ENCODE measurements at places on chromosomes 5 and 9.

DNA sequence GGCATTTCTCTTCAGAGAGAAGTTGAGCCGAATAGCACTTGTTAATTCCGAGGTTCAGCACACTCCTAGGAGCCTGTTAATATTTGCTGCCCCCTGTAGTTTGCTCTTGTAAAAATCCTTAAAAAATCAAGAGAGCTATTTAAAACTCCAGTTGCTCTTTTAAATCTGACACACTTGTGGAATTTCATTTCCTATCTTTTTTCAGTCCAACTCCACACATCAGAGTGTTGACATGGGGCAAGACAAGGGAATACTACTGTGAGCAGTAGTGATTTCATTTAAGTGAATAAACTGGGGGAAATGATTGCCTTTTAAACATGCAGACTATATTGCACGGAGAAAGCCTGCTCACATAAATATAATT, 1096.3 kb upstream of the DMAC1 start:
- no peak for DNase-seq

DNA sequence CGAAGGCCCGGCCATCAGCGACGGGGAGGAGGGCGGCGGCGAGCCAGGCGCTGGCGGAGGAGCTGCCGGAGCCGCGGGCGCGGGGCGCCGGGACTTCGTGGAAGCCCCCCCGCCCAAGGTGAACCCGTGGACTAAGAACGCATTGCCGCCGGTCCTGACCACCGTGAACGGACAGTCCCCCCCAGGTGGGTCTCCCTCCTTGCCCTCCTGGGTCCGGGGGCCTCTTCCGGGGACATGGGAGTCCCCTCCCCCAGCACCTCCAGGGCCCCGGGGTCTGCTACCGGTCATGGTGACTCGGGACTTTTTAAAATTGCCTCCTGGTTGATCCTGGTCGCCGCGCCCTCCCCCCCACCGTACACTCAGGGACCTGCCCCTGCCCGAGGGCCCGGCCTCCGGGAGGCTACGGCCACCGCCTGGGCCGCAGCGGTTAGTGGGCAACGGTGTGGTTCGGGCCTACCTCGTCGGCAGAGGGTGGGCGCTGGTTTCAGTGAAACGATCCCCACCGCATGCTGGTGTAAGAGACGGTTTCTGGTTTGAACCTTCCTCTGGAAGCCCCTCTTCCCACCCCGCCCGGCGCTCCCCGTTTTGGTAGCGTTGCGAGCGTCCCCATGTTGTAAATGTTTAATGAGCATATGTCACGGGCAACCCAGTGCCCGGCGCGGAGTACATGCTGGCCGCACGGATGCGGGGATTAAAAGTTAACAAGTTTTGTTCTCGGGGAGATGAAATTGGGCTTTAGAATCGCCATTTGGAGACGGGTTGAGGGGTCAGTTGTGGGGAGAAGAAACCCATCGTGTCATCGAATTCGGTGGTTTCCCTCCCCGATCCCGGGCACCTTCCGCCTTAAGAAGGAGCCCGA, 1.1 kb downstream of the LARP1 start:
- peak; percentile 22 for DNase-seq

DNA sequence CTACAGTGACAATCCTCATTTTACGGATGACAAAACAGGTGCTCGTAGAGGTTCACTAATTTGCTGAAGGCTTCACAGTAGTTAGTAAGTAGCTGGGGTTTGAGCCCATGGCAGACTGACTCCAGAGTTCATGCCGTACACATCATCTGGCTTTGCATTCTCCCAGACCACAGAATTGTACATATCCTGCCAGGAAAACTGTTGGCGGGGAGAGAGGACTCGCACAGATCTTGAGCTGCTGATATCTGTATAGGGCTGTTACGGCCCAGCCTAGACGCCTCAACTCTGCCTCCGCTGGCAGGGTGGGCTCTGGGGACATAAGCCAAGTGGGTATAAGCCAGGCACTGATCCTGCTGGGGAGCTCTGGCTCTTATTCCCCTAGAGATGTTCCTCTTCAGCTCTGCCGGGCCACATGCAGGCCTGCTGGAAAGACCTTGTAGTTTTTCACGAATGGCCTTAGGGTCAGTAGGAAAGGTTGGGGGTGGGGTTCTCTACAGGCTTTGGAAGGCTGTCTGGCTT, 16.3 kb downstream of the LARP1 start:
- DNase-seq = no peak

GRCh38 chr5:139342423-139342723, 719 bp downstream of the PAIP2 start:
- no peak for DNase-seq

GRCh38 chr5:130773813-130774212, 391.2 kb downstream of the HINT1 start:
- DNase-seq = no peak

- no peak for DNase-seq
Observed at GRCh38 chr5:59209758-59210359, 627.0 kb downstream of the RAB3C start.

DNA sequence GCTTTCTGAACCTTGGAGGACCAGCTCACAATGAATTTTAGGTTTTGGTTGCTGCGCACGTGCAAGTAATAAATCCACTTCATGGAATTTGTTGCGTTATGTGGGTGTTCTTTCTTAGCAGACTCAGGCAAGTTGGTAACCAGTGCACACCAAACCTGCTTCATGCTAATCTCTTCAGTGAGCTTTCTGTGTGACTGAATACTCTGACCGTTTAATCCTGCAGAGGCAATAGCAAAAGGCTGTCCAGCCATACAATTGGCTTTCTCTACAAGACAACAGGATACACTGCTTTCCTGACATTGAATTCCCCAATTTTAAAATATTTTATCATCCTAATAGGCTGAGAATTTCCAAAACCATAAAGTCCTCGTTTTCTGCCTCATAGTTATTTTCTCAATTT, 10.3 kb downstream of the UGT3A2 start:
- no peak for DNase-seq

- DNase-seq = no peak
Observed at GRCh38 chr5:59296317-59297264, 596.9 kb downstream of the PDE4D start.

DNA sequence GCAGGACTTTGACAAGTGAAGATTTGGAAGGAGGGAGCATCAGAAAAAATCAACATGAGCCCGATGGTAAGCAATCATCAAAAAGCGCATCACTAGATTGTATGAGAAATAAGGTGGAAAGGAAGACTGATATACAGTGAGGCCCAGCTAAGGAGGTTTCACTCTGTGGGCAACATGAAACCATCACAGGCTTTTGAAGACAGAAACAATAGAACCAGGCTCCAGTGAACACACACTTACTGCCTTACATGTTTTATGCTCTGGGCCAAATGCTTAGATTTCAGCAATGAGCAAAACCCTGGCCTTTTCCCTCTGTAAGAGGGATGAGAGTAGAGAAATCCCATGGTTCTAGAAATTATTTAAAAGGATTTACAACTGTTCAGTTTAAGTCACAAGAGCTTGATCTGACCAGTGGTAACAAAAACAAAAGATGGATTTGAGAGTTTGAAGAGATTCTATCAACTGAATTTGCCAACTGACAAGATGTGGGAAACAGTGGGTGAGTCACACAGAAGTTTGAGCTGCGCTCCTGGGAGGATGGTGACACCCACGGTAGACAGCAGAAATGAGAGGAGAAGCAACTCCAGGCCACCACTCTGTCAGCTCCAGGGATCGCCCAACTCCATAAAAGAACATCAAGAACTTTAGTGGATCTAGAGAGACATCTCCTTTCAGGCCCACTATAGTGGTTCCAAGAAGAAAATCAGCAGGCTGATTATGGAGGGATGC, 261.8 kb downstream of the MCTP1 start:
- DNase-seq = no peak

DNA sequence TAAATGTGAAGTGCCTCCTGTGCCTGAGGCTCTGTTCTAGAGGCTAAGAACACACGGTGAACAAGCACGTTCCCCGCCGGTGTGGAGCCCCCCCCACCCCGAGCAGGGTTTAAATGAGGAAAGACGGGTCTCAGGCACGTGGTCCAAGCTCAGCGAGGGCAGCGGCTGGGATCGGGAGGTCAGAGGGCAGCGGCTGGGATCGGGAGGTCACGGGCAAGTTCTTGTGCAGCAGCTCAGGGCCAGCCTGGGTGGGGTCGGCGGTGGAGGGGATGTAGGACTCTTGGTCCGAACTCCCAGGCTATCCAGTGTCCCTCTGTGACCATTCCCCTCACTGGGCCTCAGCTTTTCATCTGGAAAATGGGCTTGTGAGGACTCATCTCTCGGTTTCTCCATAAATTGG, 2.7 kb upstream of the GBGT1 start:
- DNase-seq = no peak

GRCh38 chr5:146642410-146642809, 126.4 kb upstream of the GPR151 start:
- no peak for DNase-seq

GRCh38 chr5:74396913-74397622, 243.5 kb downstream of the ENC1 start:
- DNase-seq = no peak

GRCh38 chr9:75623462-75623861, 267.0 kb upstream of the PCSK5 start:
- DNase-seq = no peak

DNA sequence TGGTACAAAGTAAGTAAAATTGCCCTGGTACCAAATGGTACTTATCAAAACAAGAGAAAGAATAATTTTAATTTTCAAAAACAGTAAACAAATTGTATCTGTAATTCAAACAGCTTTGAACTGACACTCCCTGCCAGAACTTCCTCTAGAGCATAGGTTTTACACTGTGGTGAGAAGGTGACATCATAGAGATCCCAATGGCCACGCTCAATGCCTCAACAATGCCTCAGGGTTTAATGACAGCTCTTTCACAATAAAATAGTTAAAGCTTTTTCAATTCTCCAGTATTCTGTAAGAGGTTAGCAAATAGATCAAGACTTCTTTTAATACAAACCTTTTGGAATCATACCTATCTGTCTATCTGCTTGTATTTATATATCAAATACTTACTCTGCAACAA, 437.1 kb downstream of the PRR16 start:
- no peak for DNase-seq

- no peak for DNase-seq
Observed at GRCh38 chr9:107922260-107922659, 432.7 kb upstream of the KLF4 start.

DNA sequence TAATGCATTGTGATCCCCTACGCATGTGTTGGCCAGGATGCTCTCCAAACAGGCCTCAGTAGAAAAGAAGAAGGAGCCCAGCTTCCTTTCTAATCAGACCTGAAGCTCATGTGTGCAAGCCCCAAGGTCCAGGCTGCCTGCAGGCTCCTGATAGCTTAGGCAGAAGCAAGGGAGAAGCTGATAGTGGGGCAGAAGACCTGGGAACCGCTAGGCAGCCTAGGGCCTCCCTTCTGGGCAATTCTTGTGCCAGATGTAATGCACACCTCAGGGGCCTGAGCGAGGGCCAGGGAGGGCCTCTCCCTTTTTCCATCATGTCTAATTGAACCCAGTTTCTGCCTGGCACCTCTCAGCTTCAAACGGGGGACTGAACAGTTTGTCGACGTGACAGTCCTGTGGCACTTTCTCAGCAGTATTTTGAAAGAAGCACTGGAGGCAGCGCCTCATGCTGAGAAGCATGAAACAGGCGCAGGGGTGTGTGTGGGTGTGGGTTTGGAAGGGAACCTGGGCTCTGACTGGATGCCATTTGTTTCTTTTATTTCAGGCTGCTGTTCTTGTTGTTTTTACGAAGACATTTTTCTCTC, 212.8 kb downstream of the PIK3R1 start:
- no peak for DNase-seq

- no peak for DNase-seq
Observed at GRCh38 chr9:72150127-72150526, 887 bp downstream of the GDA start.

GRCh38 chr5:15752663-15753285, 252.8 kb downstream of the FBXL7 start:
- DNase-seq = no peak

GRCh38 chr9:38047301-38048251, 21.5 kb downstream of the SHB start:
- DNase-seq = no peak

- no peak for DNase-seq
Observed at GRCh38 chr9:19154135-19154612, 26.9 kb upstream of the PLIN2 start.

DNA sequence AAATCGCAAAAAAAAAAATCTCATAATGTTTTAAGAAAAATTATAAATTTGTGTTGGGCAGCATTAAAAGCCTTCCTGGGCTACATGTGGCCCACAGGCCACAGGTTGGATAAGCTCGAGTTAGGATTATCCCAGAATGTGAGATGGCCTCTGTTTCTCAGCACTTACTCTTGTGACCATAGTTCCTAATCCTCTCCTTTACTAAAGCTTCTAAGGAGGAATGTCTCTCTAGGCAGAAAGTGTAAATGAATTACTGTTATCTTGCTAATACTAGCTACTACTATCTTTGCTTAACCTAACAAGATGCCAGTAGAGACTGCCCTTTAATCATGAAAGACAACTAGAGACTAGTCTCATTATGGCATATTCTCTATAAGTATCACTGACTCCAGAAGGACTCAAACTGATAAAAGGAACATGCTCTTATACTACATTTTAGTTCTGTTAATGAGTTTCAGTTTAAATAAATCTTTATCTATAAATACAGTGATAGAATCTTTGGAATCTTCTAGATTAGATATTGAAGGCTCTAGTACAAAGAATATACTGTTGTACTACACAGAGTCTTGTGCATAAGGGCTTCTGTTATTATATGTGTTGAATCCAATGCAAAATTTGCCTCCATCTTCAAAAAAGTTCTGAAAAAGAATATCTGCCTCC, 13.8 kb downstream of the INVS start:
- no peak for DNase-seq

DNA sequence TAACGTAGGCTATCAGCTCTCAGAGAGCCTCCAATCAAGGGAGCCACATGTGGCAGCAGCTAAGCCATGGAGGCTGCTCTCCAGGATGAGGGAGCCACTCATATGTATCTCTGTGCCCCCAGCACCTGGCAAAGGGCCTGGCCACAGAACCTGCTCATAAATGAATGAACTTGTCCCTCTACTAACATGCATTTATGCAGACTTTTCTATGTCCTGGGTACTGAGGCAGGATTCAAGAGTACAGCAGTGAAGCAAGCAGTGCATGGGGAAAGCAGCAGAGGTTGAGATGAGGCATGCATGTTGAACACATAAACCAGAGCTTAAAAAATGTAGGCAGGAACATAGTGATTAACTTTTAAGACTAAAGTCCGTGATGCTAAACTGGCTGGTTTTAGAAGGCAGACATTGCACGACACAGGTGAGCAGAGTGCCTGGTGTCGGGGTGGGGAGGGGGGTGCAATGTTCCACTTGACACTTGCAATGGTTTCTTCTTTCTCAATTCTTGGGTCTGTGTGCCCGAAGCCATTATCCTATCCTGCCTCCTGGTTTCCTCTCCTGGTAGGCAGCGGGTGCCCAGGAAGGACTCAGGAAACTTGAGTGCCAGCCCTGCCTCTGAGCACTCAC, 142.8 kb upstream of the ALDH1B1 start:
- no peak for DNase-seq

- no peak for DNase-seq
Observed at GRCh38 chr9:78688796-78689195, 391.9 kb downstream of the PSAT1 start.

DNA sequence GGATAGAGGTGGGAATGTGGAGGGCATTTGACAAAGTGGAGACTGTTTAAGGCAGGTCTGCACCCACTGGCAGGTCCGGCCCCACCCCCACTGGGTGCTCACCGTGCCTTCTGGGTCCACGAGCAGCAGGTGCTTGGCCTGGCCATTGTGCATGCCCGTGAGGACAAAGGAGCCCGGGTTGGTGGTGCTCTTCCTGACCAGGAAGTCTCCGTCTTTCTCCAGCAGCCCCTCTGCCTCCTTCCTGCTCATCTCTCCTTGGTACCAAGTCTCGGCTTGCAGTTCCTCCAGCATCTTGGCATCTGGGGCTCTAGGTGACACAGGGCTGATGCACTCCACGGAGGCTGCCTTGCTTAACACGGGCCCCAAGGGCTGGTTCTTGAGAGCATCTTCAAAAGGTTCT, 46.6 kb downstream of the S1PR3 start:
- no peak for DNase-seq

Measured in stimulated activated CD4-positive, alpha-beta T cell treated with anti-CD3 and anti-CD28 coated beads, Interleukin-12 subunit alpha, Interleukin-12 subunit beta, amount 100 ng/mL, for 24 hours (primary cell).